ENCODE measurements at places on chromosomes 16 and 17.

DNA sequence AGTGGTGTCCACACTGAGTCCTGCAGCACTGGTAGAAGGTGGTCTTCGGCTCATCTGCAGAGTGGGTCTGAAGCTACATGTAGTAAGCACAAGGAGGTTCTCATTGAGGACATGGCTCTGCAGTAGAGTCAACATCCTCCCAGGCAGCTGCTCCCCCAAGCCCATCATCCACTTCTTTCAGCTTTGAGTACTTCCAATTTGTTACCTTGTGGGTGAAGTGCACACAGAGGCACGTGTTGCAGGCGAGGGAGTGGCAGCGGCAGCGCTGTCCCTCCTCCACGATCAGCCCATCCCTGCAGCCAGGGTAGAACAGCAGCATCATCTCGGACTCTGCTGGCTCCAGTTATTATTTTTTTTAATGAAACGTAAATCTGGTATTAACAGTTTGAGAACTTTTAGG is 1.8 kb upstream of the SSTR2 start:
- no peak for DNase-seq

- DNase-seq = no peak
These were observed 150.3 kb upstream of the C17orf78 start for GRCh38 chr17:37225465-37225864.

GRCh38 chr16:19113577-19114358 is at the start of gene ITPRIPL2:
TSS of gene ITPRIPL2 (plus strand) at chr16:19113964. CDS start at chr16:19114462, 498 bp downstream.
- DNase-seq = no peak

DNA sequence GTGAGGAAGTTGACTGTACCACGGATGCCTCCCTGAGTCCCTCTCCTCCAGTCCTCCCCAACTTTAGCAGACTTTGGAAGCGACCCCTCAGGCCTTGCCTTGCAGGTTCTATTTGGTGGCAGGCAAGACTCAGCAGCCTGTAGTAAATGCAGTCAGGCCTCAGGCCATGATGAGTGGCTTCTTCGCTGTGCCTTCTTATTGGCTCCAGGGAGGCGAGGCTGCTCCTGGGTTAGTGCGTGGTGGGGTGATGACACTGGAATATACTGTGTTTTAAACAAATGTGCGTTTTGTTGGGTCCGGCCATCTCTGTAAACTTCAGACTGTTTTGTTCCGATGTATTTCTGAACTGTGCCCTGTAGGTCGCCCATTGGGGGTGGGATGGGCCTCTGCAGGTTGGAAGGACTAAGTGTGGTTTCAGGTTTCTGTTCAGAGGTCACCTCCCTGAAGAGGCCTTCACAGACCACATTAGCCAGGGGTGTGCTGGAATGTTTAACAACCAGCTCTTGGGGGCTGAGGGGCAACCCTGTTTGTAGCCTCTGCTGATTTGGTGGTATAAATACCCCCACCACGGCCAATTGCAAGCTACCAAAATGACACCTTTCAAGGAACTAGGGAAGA is 62.5 kb downstream of the CYLD start:
- no peak for DNase-seq

GRCh38 chr16:80114699-80115098 is 426.1 kb upstream of the DYNLRB2 start:
- no peak for DNase-seq

GRCh38 chr17:78925662-78926555 is 722 bp upstream of the TIMP2 start:
- DNase-seq = no peak

DNA sequence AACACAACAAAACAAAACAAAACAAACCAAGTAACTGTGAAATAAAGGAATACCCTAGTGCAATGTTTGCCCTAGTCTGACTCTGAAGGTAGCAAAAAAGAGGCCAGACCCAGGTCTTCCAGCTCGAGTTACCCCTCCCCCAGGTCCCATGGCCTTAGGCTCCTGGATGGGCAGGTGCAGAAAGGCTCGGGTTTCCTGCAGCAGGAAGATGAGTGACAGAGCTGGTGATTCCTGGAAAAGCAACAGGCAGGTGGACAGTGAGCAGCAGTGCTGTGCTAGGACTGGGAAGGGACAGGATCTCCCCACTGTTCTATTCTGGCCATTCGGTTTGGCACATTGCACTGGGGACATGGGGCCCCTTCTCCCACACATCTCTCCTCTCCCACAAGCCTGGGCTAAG is 42.9 kb upstream of the MRTFB start:
- no peak for DNase-seq

DNA sequence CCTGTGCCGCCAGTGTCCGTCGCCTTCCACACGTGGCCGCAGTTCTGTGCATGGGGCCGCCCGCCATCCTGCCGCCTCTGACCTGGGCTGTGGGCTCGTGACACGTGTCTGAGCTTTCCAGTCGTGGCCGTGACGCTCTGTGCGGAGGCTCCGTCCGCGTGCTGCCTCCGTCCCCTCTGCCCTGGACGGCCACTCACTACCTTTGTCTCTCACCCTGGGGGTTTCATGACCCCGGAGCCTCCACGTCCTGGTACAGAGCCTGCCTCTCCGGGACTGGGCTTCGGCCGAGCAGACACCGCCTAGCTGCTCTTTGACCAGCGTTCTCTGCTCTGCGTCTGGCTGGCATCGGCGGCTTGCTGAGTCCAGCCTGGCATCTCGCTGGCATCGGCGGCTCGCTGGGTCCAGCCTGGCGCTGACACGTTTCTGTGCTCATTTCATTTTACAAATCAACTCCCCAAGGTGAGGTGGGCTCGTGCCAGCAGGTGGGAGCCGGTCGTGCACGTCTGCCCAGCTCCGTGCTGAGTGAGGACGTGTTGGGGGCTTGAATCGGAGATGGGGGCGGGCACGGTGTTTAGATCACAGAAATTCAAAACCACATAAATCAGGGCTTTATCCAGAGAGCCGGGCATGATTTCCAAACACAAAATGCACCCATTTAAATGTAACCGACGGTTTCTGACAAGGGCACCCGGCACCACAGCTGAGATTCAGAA is 44.3 kb upstream of the GNG13 start:
- no peak for DNase-seq

GRCh38 chr17:61453566-61454380 is 1.6 kb downstream of the TBX4 start:
- no peak for DNase-seq

DNA sequence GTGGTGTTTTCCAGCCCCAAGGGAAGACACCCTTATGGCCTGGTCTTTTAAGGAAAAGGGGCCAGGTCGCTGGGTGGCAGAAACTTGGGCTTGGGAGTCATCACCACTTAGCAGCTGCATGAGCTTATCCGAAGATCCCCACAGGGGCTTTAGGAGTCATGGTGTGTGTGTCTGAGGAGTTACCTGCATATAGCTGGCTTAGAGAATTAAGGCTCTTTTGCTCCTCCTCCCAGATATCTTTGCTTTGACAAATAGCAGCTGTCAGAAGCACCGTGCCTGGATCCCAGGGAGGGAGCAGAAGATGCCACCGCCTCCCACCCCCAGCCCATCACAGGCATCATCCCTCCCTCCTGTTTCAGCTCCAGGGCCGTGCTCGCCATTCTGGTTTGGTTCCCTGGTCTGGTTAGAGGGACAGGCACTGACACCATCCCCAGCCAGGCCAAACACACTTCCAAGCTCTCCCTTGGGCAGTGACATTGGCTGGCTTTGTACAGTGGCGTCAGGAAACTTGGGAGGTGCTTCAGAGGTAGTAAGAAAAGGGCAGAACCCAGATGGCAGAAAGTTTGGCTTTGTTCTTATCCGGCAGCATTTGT is 17.4 kb downstream of the LDHD start:
- DNase-seq = no peak

DNA sequence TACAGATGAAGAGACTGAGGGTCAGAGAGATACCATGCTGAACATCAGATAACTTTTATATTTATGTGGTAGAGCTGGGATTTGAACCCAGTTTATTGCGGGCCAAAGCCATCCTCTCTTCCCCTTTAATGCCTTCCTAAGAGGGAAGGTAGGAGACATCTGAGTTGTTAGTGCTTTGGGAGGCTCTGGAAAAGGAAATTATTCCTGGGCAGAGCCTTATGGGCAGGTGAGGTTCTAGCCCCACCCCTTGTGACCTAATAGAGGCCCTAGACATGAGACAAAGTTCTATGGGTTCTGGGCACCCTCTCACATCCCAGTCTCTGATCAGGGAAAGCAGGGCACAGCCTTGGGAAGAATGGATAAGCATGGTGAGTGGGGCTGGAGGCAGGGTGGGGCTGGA is at the start of gene C17orf50:
C17orf50 (plus strand) TSS at position 301 of the 400 bp plus-strand sequence; CDS start at position 356, 55 bp downstream.
- DNase-seq = no peak

- no peak for DNase-seq
These were observed 544.6 kb downstream of the CDH13 start for GRCh38 chr16:83171396-83171795.

- DNase-seq = peak; percentile 80
These were observed 408 bp upstream of the KPNA2 start for GRCh38 chr17:68035131-68035522.

GRCh38 chr16:1610071-1610898 is 1.6 kb downstream of the IFT140 start:
- no peak for DNase-seq

DNA sequence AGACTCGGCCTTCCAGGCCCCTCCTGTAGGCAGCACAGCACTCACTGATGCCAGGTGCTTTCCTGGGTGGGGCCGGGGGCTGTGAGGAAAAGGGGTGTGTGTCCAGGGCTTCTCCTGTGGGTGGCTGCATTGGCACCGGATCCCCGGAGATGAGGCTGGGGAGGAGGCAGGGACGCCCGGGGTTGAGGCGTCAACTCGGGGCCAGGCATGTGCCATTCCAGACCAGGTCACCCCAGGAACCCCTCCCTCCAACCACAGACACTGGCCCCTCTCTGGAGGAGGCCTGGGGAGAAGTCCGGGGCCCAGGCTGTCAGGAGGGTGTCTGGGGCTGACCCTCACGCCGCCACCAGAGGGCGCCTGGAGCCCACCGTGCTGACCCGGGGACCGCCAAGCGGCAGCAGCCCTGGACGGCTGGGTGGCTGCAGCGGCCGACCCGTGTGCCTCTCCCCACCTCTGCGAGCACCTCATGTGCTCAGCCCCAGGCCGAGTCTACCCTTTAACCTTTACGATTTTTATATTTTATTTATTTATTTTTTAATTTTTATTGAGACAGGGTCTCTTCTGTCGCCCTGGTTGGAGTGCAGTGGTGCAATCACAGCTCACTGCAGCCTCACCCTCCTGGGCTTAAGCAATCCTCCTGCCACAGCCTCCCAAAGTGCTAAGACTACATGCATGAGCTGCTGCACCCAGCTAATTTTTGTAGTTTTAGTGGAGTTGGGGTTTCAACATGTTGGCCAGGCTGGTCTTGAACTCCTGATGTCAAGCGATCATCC is 3.2 kb upstream of the METRN start:
- DNase-seq = no peak

DNA sequence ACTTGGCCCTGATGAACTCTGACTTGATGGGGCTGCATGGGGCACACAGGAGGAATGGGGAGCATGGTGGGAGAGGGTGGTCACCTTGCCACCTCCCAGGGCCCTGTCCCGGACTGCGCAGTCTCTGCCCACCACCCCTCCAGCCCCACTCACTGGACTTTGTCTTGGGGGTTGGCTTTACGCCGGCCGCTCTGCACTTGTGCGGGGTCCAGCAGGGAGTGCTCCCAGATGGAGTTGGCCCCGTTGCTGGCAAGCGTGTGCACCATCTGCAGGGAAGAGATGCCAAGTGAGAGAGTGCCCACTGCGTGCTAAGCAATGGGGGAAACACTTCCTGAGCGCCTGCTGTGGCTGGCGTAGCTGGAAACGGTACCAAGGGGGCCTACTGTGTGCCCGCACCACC is 6.7 kb downstream of the GIT1 start:
- no peak for DNase-seq

GRCh38 chr17:60606036-60606435 is 6.0 kb downstream of the PPM1D start:
- no peak for DNase-seq

- DNase-seq = no peak
These were observed 246.7 kb upstream of the TBX2 start for GRCh38 chr17:61152898-61153297.

- no peak for DNase-seq
These were observed 109.7 kb downstream of the RAP1GAP2 start for GRCh38 chr17:2905696-2906501.

DNA sequence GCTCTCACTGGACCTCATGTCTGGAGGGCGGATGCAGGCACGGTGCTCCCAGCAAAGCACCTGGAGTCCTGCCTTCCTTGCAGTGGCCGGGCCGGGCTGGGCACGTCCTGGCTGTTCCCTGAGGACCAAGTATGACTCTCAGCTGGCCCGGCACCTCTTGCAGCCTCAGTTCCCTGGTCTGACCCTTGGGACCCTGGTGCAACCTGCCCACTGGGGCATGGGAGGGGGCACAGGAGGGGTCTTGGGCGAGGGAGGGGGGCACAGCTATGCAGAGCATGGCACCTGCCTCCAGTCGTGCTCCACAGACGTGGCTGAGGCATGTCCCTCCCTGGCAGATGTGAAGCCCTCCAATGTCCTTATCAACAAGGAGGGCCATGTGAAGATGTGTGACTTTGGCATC is 19.6 kb downstream of the MAP2K3 start:
- no peak for DNase-seq

DNA sequence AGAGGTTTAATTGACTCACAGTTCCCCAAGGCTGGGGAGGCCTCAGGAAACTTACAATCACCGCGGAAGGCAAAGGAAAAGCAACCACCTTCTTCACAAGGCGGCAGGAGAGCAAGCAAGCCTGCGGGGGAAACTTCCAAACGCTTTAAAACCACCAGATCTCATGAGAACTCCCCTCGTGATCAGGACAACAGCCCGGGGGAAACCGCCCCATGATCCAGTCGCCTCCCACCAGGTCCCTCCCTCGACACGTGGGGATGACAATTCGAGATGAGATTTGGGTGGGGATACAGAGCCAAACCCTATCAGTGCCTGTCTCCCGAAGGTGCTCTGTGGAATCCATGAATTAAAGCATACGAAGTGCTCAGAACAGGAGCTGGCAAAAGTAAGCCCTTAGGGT is 43.9 kb upstream of the ABR start:
- DNase-seq = no peak

DNA sequence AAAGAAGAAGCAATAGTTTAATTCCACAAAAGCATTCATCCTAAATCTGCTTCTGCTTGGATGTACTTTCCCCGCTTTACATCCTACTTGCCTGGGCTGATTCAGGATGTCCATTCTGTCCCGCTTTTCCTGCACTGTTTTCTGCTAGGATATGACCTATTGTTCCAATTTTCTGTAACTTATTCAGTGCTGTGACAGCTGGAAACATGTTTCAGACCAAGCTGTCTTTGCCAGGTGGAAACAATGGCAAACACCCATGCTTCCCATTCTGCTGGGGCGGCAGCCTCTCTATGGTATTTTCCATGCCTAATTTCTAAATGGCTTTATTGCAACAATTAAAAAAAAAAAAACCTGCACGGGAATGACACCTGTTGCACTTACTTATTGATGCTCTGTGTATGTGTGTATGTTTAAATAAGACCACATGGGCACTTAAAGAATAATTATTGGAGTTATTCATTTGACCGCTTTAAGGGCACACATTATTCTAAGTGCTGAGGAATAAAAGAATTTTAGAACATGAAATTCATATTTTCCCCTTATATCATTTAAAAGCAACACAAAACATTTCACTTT is 21.0 kb downstream of the COQ7 start:
- DNase-seq = no peak

- DNase-seq = no peak
These were observed 31.1 kb upstream of the HELZ start for GRCh38 chr17:67276075-67276474.

Measured in esophagus squamous epithelium (tissue), 5 donors.